ENCODE measurements at places on chromosomes 12 and 14.

DNA sequence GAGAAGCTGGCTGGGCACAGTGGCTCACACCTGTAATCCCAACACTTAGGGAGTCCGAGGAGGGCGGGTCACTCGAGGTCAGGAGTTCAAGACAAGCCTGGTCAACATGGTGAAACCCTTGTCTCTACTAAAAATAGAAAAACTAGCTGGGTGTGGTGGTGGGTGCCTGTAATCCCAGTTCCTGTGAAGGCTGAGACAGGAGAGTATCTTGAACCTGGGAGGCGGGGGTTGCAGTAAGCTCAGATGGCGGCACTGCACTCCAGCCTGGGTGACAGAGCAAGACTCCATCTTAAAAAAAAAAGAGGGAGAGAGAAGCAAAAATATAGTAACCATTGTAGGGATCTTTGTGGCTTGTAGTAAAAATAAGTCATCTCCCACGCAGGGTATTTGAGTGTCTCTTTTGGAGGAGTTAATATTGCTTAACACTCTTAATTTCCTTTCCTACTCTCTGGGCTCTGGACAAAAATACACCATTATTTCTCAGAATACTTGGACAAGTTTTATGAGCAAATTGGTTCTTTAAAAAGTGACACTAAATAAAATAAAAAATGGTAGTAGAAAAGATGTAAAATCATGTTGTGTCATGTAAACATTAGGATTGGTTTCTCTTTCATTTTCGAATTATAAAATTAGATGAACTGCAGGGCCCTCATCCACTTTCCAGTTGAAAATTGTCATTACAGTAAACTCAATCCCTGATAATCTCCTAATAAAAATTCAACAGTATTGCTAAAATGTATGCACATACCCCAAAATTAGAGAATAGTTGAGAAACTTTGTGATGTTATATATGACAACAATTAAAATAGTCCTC is 61.1 kb upstream of the C12orf71 start:
- no peak for DNase-seq

GRCh38 chr12:14431975-14432374 is 66.5 kb downstream of the ATF7IP start:
- DNase-seq: no peak

- DNase-seq: no peak
Measured at GRCh38 chr14:75188520-75189268, 12.3 kb upstream of the TMED10 start.

GRCh38 chr12:47838286-47838931 is 18.7 kb upstream of the HDAC7 start:
- no peak for DNase-seq

DNA sequence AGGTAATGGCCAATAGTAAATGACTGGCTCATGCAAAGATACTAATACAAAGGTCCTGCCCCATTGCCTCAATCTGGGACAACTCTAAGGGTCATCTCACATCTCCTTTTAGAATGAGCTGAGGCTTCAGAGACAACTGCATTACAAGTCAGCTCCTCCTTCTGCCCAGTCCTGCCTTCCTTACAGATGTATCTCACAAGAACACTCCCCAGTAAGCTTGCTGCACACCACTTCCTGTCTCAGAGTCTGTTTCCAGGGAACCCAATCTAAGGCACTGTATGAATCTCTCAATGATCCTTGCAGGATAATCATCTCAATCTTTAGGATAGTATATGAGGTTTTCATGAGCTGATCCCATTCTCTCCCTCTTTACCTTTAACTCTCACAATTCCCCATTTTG is 57.8 kb upstream of the ZDHHC17 start:
- DNase-seq: no peak

GRCh38 chr12:124561231-124561630 is 6.2 kb downstream of the NCOR2 start:
- no peak for DNase-seq

DNA sequence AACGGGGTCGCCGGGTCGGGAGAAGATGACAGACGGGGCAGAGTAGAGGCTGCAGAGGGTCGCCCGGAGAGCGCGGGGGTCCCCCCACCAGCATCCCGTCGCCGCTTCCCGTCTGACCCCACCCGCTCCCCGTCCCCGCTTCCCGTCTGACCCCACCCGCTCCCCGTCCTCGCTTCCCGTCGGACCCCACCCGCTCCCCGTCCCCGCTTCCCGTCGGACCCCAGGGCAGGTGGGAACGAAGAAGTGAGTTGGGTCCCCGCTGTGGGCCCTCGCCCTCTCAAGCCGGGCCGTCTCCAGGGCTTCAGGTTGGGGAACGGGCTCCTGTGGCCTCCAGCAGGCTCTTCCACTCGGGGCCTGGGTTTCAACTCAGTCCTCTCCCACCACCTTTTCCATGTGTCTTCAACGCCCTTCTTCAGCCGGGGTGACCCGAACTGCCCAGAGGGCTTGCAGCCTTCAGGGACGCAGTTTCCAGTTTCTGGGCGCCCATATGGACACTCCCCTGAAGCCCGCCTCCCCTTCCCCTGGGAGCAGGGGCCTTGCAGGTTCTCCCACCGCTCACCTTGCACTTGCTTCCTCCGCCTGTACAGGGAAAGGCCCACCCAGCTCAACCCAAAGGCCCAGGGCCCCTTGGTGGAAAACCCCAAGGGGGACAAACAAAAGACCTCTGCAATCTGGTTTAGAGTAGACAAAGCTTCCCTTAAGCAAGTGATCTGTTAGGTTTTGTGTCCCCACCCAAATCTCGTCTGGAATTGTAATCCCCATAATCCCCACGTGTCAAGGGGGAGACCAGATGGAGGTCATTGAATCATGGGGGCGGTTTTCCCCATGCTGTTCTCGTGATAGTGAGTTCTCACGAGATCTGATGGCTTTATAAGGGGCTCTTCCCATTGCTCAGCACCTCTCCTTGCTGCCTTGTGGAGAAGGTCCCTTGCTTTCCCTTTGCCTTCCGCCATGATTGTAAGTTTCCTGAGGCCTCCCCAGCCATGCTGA is 66.5 kb downstream of the TNFAIP2 start:
- DNase-seq: no peak

DNA sequence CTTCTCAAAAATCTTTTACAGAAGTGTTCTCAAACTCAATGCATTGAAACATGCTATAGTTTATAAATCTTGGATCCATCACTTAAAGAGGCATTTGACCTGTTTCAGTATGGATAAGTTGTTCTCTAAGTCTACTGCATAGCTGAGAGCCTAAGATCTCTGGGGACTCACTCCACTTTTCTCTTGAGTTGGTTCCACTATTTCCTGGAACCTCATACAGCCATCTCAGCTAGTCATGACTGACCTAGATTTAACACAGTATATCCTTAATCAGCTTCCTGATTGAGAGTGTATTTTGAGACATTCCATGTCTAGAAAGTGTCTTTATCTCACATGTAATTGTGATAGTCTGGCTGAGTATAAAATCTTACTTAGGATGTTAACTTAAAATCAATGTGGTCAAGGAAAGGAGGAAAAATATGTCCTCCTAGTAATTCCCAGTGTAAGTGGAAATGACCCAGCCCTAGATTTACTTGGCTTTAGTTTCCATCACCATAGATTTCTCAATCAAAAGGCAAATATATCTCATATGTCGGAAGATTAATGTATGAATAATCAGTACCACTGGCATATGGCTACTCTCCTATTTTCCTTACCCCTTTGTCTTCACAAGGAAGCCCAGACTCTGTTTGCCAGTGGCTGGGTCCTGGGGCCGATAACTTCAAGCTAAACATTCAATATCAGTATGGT is 61.9 kb downstream of the KICS2 start:
- no peak for DNase-seq

DNA sequence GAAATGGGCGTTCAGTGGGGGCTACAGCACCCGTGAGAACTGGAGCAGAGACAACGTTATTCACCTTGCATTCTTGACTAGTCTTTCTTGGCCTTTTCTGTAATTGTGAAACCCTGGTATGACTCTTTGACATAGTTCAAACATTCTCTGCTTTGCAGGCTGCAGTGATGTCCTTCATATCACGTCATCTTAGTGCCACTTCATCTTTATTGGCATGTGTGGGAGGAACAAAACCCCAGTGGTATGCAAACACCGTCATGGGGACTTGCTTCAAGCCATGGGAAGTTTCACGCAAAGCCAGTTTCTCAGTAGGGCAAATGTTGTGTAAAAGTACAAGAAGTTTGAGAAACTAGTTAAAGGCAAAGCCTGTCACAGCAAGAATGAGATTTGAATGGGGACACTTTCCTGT is 20.2 kb upstream of the DUSP16 start:
- no peak for DNase-seq

DNA sequence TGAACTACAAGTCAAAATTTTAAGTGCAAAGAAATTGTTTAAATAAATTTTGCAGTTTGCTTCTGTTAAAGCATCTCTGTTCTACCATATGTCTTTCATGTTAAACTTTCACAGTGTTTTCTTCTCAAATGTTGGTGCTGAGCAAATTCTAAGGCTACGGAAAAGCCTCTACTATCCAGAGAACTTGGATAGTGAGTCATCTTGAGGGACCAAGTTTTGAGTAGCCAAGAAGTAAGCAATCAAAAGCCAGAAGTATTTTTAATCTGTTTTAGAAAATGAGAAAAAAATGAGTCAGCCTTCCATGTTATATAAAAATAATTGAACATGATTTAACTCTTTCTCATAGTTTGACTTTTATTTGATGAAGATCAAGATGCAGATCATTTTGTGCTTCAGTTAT is 3.3 kb downstream of the BRMS1L start:
- DNase-seq: no peak

DNA sequence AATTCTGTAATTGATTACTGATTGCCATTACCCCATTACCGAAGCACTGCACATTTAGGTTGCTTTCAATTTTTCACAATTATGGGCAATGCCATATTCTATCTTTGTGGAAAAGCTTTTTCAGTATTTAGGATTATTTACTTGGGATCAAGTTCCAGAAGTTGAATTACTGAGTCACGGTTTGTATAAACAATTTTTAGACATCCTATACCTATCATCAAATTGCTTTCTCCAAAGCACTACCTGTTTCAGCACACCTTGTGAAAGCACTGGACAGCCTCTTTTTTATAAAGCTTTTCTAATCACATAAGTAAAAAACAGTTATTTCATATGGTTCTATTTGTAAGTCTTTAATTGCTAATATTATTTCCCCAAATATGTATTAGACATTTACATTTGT is 221.5 kb upstream of the CAND1 start:
- no peak for DNase-seq

GRCh38 chr12:24173067-24173466 is 223.6 kb upstream of the SOX5 start:
- DNase-seq: no peak

GRCh38 chr12:94636462-94637085 is 13.8 kb downstream of the TMCC3 start:
- no peak for DNase-seq

GRCh38 chr12:113903381-113903863 is 62.7 kb downstream of the RBM19 start:
- no peak for DNase-seq

GRCh38 chr14:42353315-42353714 is 746.6 kb downstream of the LRFN5 start:
- DNase-seq: no peak

GRCh38 chr14:90400904-90401561 is 4.2 kb downstream of the CALM1 start:
- no peak for DNase-seq

DNA sequence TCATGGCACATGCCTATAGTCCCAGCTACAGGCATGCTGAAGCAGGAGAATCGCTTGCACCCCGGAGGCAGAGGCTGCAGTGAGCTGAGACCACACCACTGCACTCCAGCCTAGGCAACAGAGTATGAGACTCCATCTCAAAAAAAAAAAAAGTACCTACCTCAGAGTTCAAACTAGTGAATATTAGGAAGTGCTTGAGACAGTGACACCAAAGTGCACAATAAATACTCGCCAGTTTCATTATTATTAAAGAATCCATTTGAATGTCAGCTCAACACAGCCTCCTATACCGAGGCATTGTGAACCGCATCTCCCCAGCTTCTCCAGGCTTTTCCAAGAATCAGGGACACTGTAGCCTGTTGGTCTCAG is 5.0 kb downstream of the GAPDH start:
- no peak for DNase-seq

- DNase-seq: peak; percentile 90
Measured at GRCh38 chr12:96399120-96399918, 920 bp downstream of the CDK17 start.

- DNase-seq: no peak
Measured at GRCh38 chr12:114855678-114856077, 171.7 kb upstream of the TBX3 start.

DNA sequence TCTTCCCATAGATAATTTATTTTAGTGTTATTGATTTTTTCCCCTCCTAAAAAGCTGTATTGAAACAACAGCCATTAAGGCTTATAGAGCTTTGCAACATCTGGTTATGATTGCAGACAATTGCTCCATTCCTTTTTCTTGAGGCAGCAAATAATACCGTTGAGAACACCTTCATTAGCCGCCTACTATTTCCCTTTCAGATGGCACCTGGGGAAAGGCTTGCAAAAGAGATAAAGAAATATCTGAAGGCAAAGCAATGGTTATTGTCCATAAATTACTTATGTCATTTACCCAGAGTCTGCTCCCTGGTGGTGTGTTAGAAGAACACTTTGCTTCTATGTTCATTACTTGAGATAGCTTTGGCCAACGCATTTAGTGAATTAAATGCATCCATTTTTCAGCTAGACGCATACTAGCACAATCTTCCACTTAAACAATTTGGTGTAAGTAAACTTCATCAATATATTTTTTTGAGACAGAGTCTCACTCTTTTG is 377.8 kb downstream of the KCNH5 start:
- DNase-seq: no peak

DNA sequence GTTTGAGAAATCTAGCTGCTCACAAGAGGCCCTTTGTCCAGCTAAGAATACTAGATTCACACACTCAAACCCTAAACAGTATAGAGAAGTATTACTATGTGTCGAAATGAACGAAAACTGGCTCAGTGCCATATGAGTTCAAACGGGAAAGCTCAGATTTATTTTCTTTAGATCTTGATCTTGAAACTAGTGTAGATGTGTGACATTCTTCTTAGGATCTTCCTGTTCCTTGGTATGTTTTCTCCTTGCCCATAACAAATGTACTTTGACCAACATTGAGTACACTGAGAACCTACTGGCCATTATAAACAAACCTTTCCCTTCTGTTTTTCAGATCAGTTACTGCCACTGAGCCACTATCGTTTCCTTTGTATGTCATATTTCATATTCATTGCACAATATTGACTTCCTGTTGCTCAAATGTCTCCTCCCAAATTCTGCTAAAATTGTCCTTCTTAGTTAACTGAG is 21.3 kb downstream of the MYBPC1 start:
- no peak for DNase-seq
